ENCODE measurements at places on chromosomes 13 and 19.
A peak's percentile ranks its signal among the peaks of the same experiment; 100 is the strongest.

DNA sequence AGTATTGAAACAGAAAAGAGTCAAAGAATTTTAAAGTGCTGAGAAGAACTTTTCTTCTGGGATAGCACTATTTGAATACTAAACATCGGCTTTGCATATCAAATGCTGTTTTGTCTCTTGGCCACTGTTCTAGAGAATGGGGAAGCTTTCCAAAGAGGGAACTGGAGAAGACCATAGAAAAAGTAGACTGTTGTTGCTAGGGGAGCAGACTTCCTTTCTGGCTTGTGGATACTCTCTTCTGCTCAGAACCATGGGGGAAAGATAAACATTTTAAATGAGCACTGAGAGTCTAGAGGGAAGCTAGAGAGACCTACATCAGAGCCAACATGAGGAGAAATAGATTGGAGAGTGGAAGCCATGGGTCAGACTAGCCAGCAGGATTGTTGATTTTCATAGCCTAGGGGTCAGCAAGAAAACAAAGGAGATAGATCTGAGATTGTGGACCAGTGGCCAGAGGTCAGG lies 315.7 kb downstream of the KCTD12 start:
- DNase-seq, result no peak

- no peak for DNase-seq
Measured at GRCh38 chr13:31629085-31629780, 110.1 kb upstream of the RXFP2 start.

DNA sequence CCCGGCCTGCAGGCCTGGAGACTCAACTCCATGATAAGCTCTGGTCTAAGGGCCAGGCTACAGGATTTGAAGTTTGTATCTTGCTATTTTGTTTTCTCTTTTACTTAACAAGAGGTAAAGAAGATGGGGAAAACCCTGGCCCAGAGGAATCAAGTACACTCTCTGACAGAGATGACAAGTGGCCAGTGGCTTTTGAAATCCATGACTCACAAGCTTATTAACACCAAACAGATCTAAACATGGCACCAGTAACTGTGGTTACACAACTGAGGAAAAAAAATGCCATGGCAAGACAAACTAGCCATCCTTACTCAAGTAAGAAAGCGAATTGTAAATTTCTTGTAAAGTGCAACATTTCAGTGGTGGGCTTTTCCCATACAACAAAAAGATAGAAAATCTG lies 72.6 kb upstream of the SERTM1 start:
- no peak for DNase-seq

DNA sequence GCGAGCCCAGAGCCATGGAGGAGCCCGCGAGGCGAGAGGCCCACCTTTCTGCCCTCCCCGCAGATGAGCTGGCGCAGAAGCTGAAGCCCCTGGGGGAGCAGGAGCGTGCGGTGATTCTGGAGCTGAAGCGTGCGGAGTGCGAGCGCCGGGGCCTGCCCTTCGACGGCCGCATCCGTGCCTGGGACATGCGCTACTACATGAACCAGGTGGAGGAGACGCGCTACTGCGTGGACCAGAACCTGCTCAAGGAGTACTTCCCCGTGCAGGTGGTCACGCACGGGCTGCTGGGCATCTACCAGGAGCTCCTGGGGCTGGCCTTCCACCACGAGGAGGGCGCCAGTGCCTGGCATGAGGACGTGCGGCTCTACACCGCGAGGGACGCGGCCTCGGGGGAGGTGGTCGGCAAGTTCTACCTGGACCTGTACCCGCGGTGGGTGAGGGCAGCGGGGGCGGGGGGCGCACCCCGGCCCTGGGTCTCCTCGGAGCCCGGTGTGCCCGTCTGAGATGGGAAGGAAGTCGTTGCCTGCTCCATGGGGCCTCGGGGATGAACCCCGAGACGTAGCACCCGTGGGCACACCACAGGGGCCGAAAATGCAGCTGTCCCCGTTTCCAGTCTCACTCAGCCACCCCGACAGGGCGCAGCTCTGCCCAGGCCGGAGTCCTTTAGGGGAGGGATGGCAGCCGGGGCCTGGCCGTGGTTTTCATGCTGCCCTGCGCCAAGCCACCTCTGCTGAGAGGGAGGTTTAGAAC lies 12.1 kb upstream of the ZNF554 start:
- no peak for DNase-seq

DNA sequence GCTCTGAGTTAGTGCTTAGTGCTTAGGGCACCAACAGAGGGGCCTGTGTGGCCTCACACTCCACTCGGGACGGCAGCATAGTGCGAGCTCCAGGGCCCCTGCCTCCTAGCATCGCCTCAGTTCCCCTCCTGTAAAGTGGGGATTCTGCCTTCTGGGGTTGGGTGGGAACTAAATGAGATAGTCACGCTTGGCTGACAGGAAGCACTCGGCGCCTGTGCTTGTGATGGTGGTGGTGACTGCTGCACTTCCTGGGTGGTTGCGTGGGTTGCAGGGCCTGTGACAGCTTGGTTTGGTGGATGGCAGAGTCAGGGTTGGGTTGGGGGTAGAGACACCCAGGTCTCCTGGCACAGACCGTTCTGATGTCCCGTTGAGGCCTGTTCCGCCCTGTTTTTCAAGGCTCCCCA lies 7.7 kb downstream of the PLEKHF1 start:
- DNase-seq, result peak; percentile 74

DNA sequence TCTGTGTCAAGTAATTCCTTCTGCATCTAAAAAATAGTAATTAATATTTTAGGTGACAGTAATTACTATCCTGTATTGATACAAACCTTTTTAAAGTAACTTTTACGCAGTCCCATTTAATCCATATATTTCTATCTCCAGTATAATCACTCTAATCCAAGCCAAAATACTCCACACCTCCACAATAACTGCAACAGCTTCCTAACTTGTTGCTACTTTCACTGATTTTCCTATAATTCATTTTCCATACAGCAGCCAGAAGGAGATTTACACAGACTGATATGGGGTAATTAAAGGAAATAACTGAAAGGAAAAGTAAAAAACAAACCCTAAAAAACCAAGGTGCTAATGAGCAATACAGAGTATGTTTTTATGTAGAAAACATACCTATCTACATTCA lies 64.9 kb downstream of the RBM26 start:
- DNase-seq, result no peak

GRCh38 chr13:36848199-36848982 lies 29.4 kb downstream of the RFXAP start:
- DNase-seq, result no peak

GRCh38 chr13:51097353-51098043 lies 13.6 kb downstream of the C13orf42 start:
- no peak for DNase-seq

- no peak for DNase-seq
Measured at GRCh38 chr13:40762849-40763248, 8.1 kb downstream of the MRPS31 start.

- DNase-seq, result no peak
Measured at GRCh38 chr13:102761071-102761470, 12.5 kb downstream of the TEX30 start.

- no peak for DNase-seq
Measured at GRCh38 chr13:45339867-45340266, 1.1 kb downstream of the TPT1 start.

DNA sequence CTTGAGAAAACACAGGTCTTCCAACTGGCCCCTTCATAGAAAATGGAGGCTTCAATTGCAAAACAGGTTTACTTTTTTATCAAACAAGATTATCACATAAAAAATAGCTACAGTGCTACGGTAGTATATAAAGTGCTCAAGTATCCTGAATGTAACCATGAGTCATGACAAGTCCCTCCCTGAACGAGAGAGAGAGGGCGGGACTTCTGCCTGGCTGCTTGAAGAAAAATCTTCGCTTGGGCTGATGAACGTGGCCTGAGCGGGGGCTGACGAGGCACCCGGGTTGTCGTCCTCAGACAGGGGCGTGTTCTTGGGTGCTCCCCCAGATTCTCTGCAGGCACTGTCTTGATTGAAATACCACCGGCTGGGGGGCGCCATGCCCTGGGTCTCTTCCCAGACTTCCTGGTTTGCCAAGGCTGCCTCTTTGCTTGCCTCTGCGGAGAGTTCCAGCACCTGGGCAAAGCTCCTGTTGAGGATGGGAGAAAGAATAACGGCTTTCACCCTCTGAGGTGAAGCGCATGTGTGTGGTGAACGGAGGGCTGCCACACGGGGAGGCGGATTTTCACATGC lies 23.2 kb upstream of the CPAMD8 start:
- DNase-seq, result no peak

- no peak for DNase-seq
Measured at GRCh38 chr13:51221674-51222036, 543 bp upstream of the FAM124A start.

DNA sequence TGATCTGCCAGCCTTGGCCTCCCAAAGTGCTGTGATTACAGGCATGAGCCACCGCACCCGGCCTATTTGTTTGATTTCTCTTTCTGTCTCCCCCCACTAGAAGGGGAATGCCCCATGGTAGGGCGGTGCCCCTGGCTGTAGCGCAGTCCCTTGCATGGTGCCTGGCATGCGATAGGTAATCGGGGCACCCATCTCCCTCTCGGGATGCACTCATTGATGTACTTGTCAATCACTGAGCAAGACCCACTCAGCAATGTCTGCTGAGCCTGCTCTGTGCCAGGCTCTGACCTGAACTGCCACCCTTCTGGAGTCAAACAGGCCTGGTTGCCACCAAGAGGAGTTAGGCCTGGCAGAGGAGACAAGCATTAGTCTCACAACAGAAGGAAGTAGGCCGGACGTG lies 19.8 kb downstream of the DNM2 start:
- no peak for DNase-seq

GRCh38 chr13:87827479-87827878 lies 156.3 kb downstream of the SLITRK5 start:
- no peak for DNase-seq

DNA sequence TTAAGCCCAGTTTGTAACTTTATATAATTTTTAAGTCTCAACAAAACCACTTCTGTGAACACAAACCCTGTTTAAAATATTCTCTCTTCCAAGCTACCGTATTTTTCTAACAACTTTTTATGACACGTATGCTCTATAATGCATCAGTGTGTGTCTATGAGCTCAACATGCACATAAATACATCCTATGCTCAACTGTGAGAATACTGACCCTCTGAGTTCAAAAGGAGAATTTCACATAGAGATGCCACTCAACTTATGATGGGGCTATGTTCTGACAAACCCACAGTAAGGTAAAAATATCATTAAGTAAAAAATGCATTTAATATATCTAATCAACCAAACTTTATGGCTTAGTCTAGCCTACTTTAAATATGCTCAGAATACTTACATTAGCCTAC lies 1139.7 kb upstream of the SPRY2 start:
- DNase-seq, result no peak

GRCh38 chr13:108980237-108980636 lies 350.8 kb downstream of the MYO16 start:
- DNase-seq, result no peak

GRCh38 chr19:27753622-27754021 lies 1459.3 kb downstream of the UQCRFS1 start:
- no peak for DNase-seq

DNA sequence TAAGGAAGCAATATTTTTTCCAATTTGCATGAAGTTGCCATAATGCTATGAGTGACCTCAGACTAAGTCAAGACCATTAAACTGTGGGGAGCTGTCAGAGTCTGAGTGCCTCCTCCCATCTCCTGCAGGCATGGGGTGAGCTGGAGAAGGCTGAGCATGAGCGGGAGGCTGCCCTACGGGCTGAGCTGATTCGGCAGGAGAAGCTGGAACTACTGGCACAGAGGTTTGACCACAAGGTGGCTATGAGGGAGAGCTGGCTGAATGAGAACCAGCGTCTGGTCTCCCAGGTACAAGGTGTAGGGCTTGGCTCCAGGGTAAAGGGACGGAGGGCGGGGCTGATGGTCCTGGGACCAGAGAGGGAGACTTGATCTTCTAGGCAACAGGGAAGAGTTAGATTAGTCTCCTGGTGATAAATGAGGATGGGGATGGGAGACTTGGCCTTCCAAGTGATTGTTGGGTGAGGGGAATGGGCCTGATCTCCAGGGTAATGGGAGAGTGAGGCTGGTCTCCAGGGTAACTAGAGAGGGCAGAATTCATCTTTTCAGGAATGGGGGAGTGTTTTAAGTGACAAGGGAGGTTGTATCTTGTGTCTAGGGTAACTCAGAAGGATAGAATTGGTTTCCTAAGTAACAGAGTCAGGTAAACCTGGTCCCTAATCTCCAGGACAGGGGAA lies 36.0 kb downstream of the SPTBN4 start:
- no peak for DNase-seq

GRCh38 chr19:5774921-5775320 lies 9.6 kb downstream of the PRR22 start:
- no peak for DNase-seq

DNA sequence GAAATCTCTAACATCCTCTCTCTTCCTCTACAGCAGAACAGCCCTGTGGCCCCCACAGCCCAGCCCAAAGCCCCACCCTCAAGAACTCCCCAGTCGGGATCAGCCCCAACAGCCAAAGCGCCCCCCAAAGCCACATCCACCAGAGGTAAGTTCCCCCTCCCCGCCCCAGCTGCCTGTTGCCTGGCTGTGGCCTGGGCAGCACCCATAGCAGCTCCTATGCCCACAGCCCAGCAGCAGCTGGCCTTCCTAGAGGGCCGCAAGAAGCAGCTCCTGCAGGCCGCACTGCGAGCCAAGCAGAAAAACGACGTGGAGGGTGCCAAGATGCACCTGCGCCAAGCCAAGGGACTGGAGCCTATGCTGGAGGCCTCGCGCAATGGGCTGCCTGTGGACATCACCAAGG lies 14.5 kb downstream of the CC2D1A start:
- no peak for DNase-seq

DNA sequence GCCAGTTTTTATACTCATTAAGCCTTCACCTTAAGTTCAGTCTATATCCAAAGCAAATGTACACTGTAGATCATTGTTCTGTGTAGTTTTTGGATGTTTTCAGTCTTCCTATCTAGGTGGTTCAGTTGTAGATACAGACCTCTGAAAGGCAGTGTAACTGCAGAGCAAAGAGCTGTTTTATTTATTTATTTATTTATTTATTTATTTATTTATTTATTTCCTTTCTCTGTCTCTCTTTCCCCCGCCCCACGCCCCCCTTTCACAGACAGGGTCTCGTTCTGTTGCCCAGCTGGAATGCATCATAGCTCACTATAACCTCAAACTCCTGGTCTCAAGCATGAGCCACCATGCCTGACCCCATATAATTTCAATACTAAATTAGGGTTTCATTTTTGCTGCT lies 281.8 kb upstream of the KLHL1 start:
- DNase-seq, result no peak

DNA sequence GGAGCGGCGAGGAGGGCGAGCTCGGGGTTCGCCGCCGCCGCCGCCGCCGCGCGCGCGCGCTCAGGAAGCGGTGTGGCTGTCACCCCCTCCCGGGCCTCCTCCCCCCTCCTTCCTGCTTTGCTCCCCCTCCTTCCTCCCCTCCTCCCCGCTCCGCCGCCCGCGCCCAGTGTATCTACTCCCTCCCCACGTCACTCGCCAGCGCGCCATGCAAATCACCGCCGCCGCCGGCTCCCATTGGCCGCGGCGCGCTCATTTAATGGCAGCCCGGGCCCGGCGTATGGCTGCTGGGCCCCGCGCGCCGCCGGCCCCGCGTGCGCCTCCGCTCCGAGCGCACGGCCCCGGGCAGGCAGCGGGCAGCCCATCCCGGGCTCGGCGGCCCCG lies 335 bp upstream of the SOX1 start:
- peak; percentile 19 for DNase-seq

DNA sequence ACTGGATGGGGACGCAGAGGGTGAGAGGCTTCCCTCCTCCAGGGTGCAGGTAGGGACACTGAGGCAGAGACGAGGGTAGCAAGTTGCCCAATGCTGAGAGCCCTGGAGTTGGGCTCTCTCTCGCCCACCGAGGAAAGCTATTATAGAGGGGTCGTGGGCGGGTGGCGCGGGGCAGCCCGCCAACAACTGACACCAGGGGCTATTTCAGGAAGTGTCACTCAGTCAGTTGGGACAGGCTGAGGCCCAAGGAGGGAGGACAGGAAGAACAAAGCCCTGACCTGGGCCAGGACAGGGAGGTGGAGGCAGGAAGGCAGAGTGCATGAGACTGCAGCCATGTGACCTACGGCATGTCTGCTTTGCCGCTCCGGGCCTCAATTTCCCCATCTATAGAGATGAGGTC lies 29.9 kb downstream of the TINCR start:
- DNase-seq, result no peak

All from stimulated activated CD8-positive, alpha-beta memory T cell treated with anti-CD3 and anti-CD28 coated beads, Interleukin-4, amount 100 ng/mL, for 1 hour (primary cell).